Ovary (tissue), 10 donors: ENCODE measurements at places on chromosomes 5 and 9. TPM values are rescaled to one million over a fixed set of nuclear protein-coding genes. Genes with fewer than 3 reads are reported as not detected.
A peak's percentile ranks its signal among the peaks of the same experiment; 100 is the strongest.

DNA sequence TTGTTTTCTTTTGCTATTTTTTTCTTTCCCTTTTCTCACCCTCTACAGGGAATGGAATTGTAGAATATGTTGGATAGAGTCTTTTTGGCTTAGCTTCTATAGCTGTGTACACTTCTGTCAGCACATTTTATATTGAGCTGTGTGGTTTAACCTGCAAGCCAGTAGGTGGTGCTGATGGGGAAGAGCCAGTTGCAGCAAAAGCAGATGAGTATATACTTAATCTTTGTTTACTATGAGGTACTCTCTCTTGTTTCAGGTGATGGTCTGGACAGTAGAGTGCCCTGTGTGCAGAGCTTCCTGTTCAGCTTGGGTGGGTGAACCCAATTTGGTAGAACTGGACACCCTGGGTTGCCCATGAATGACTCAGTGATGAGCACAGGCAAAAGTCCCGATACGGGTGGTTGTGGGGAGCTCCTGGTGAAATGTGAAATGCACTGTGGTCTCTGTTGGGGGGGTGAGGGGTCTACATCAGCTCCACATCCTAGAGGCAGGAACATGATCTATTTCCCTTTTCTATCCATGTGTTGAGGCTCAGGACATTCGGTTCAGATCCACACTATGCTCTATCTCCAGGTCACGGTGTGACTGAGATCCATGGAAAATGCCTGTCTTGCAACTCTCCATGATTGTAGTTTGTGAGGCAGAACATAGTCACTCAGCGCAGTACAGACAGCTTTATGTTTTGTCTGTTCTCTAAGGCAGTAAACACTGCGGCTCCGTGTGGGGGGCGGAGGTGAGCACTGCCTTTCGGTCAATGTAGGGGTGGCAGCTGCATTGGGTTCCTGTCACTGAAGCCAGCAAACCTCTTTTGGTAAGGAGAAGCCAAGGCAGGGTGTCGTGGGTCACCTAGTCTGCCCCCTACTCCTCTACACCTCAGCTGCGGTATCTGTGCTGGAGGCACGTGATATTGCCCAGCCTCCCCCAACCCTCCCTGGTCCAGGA is 353.2 kb downstream of the PRR16 start:
- H3K4me3 ChIP-seq, result no peak overlapping the region
- no peaks in the 10 kb centered on the region for H3K4me1 ChIP-seq
- no peaks in the 10 kb centered on the region for H3K27me3 ChIP-seq
- no peaks in the 10 kb centered on the region for H3K36me3 ChIP-seq
- H3K27ac ChIP-seq, result no peak overlapping the region
- no peak for DNase-seq

DNA sequence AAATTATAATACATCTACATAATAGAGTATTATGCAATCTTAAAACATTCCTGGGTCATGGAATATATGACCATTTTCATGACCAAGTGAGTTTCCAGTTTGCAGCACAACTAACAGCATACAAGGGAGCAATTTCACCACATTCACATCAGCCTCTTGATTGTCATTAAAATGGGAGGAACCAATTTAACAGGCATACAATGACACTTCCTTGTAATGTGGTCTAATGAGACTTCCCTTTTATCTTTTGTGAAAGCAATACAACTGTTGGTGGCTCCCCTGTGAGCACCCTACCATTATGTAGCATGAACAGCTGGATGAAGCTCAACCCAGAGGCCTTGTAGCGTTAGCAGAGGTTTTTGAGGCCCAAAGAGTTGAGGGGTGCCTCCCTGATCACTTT is 13.6 kb upstream of the TMOD1 start:
- no peaks in the 10 kb centered on the region for H3K4me1 ChIP-seq
- no peaks in the 10 kb centered on the region for H3K27me3 ChIP-seq
- DNase-seq, result no peak
- no peaks in the 10 kb centered on the region for H3K36me3 ChIP-seq
- no peak overlapping the region for H3K27ac ChIP-seq

GRCh38 chr9:95607507-95607906 is 90.7 kb upstream of the PTCH1 start:
- H3K27ac ChIP-seq, result no peak overlapping the region
- H3K4me3 ChIP-seq, result no peak overlapping the region
- no peak for DNase-seq
- no peaks in the 10 kb centered on the region for H3K27me3 ChIP-seq
- no peaks in the 10 kb centered on the region for H3K36me3 ChIP-seq
- peaks cover 3% of the 10 kb centered on the region for H3K4me1 ChIP-seq

DNA sequence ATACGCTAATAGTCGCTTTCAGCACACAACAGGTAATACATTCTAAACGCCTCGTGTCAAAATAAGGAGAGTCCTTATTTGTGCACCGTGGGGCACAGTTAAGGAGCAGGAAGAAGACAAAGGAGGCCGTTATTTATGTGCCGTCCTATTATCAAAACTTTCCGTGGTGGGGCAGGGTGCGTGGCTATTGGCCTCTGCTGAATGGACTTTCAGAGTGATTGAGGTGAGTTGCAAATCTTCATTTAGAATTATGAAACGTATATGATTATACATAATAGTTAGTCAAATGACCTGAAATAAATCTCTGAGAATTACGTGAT is 833 bp downstream of the C5orf24 start:
- peaks cover 1% of the 10 kb centered on the region for H3K4me1 ChIP-seq
- peak overlapping the region; percentile 84 for H3K27ac ChIP-seq
- H3K4me3 ChIP-seq, result peak overlapping the region; percentile 91

DNA sequence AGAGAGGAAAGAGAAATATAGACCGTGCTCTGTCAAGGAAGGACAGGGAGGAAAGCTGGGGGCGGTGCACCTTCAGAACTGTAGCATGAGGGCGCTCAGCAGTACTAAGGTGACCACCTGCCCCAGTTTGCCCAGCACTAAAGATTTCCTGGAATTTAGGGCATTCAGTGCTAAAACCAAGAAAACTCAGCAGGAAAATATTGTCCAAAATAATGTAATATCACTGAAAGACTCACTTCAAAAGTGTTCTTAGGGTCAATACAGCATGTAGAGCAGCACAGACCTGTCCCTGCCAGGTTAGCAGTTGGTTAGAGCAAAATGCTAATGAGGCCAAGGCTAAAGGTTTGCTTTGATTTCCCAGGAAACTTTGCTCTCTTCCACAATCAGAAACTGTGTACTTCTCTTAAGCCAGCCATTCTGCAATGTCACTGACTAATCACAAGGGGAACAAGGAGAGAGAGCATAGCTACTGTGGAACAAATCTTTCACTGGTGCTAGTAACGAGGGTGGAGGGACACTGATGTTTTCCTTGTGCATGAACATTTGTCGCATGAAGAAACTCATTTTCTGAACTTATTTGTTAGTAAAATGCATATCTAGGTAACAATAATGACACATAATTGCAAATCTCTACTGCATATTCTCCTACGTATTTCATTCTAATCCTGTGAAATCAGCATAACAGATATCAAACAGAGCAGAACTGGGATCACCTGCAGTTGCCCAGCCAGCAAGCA is 53.0 kb upstream of the GRAMD2B start:
- H3K4me1 ChIP-seq, result peaks cover 5% of the 10 kb centered on the region
- H3K4me3 ChIP-seq, result no peak overlapping the region
- H3K27ac ChIP-seq, result no peak overlapping the region
- no peaks in the 10 kb centered on the region for H3K36me3 ChIP-seq
- no peaks in the 10 kb centered on the region for H3K27me3 ChIP-seq
- DNase-seq, result no peak

DNA sequence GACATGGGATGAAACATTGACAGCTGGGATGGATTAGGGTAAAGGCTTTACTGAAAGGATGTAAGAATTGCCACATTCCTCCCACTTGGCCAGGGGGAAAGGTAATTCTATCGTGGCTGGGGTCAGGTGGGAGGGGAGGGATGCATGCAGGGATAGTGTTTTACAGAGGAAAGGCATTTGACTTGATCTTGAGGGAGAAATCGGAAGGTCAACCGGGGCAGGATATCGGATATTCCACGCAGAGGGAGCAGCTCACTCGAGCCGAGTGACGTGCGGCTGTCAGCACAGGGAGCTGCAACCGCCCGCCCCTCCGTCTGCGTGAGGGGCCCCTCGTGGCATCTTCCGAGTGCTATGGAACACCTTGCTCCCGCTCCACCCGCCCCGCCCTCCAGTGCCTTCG is 63.4 kb upstream of the ADAMTS2 start:
- peaks cover 4% of the 10 kb centered on the region for H3K4me1 ChIP-seq
- no peak for DNase-seq
- no peak overlapping the region for H3K27ac ChIP-seq

DNA sequence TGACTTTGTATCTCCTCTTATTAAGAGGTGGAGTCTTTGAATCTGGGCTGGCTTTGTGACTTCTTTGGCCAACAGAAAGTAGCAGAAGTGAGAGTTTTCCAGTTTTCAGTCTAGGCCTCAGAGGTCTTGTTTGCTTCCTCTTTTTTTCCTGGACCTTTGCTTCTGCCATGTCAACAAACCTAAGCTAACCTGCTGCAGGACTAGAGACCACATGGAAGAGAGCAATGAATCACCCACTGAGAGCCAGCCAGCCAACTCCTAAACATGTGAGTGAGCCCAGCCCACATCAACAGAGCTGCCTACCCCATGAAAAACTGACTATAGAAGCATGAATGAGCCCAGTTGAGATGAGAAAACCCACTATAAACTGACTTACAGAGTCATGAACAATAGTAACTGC is 29.9 kb downstream of the MRPL22 start:
- H3K36me3 ChIP-seq, result no peaks in the 10 kb centered on the region
- no peaks in the 10 kb centered on the region for H3K27me3 ChIP-seq
- DNase-seq, result no peak
- no peak overlapping the region for H3K4me3 ChIP-seq
- no peak overlapping the region for H3K27ac ChIP-seq

DNA sequence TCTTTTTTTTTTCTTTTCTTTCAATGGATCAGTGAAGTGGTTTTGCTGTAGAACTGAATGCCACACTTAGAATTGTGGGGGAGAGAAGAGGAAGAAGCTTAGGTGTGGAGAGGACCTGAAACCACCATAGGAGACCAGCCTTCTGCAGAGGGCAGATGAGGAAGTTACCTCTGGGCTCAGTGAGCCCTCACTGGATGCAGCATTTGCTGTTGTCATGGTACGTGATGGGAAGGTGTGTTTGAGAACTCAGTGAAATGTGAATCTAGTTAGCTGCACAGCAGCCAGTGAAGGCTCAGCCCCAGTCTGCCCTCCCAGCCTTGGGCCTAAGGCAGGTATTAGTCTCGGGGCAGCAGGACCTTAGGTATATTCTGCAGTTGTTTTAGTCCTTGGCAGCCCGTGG is 17.5 kb downstream of the CYFIP2 start:
- H3K36me3 ChIP-seq, result no peaks in the 10 kb centered on the region
- no peaks in the 10 kb centered on the region for H3K27me3 ChIP-seq
- no peak overlapping the region for H3K4me3 ChIP-seq

The CARD9 gene
- total RNA-seq, result 0.48 TPM

The DAB2 gene
- 25.0 TPM for total RNA-seq

The HK3 gene
- total RNA-seq, result 4.6 TPM

The ANKS6 gene
- 28.1 TPM for total RNA-seq

The ATP10B gene
- not detected for total RNA-seq

The RELL2 gene
- 1.7 TPM for total RNA-seq

The ARL10 gene
- total RNA-seq, result 22.2 TPM
